Activated CD4-positive, alpha-beta memory T cell treated with anti-CD3 and anti-CD28 coated beads for 36 hours (primary cell): ENCODE measurements at places on chromosomes 1 and 21. TPM values are rescaled to one million over a fixed set of nuclear protein-coding genes. Genes with fewer than 3 reads are reported as not detected.

Gene TNFAIP8L2
- 24.2 TPM for total RNA-seq

Gene TCHHL1
- total RNA-seq = not detected

Gene GPR37L1
- total RNA-seq = not detected

DNA sequence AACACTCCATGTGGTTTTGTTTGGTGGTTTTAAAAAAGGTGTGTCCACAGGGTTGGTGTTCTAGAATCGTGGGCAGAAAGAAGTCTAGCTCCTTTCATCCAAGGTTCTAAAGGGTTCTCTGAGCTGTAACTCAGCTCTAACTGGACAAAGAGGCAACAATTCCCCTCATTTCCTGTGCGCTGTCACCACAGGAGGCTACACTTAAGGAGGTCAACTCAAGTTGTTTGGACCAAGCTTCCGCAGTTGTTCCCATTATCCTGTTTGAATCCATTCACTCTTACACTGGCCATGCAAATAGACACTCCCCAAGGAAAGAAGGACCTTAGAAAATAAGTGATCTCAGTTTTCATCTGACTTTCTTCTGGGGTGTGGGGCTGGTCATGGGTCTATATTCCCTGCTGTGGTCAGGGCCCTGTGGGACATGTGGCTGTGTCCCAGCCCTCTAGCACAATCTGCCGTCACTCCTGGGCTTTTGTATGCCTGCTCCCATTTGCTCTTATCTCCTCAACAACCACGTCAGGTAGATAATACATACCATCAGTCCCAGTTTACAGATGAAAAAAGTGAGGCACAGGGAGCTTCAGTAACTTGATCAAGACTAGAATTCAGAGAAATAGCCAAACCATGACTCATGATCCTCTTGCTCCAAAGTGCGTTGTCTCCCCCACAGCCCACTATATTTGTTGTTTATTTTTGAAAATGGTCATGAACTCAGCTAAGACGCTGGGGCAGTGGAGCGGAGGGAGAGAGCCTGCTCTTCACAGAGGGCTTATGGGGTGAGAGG is 103.6 kb downstream of the RHOU start:
- H3K27ac ChIP-seq = no peak overlapping the region
- no peaks in the 10 kb centered on the region for H3K4me1 ChIP-seq
- no peak overlapping the region for H3K4me3 ChIP-seq
- no peaks in the 10 kb centered on the region for H3K36me3 ChIP-seq

DNA sequence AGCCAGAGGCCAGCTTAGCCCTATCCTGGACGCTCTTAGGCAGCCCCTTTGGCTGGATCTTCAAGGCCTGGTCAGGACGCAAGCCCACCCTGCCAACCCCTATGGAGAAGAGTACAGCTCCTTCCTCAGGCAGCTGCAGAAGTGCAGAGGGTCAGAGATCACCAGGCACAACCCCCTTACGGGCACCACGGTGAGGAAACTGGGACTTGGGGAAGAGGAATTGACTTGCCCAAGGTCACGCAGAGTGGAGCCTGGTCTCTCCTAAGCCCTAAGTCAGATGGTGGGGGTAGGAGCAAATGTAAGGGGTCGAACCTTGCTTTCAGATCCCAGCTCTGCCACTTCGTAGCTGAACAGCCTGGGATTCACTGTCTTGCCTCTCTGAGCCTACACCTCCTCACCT is 3.7 kb downstream of the E2F2 start:
- peaks cover 19% of the 10 kb centered on the region for H3K36me3 ChIP-seq
- no peak overlapping the region for H3K4me3 ChIP-seq
- no peaks in the 10 kb centered on the region for H3K27me3 ChIP-seq
- H3K4me1 ChIP-seq = peaks cover 76% of the 10 kb centered on the region
- H3K27ac ChIP-seq = no peak overlapping the region
- no peak for DNase-seq

- DNase-seq = no peak
- H3K4me1 ChIP-seq = peaks cover 12% of the 10 kb centered on the region
- no peak overlapping the region for H3K27ac ChIP-seq
- no peaks in the 10 kb centered on the region for H3K27me3 ChIP-seq
- peaks cover 5% of the 10 kb centered on the region for H3K36me3 ChIP-seq
Observed at GRCh38 chr1:198155253-198155652, 1.5 kb upstream of the NEK7 start.

Gene TMEM53
- 5.1 TPM for total RNA-seq

DNA sequence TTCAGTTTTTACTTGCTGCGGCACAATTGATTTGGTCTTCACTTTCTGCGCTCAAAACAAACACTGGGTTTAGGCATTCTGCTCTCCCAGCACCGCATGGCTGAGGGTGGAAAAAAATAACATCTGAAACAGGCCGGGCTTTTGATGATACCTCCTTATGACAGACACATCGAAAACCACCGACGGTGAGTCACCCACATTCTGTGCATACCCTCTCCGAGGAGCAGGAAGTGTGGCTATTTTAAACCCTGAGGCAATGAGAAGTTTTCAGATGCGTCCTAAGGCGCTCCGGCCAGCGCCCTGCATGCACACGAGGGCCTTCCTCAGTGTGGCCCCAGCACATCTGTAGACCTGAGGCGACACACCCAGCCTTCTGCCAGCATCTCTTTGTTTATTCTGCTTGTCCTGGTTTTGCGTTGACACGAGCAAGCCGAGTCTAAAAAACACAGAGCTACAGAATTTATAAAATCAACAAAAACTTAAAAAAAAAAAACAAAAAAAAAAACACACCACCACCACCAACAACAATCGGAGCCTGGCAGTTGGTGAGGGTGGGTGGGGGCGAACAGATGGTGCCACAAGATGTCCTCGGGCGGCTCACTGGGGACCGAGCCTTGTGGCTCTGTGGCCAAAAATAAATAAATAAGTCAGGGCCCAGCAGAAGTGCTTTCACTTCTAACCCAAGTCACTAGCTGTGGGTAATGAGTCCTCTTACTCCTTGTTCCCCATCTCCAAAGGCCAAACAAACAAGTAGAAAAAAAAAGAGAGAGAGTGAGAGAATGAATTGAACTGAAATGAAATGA is 162.6 kb upstream of the IRF2BP2 start:
- DNase-seq = peak; percentile 95
- peaks cover 6% of the 10 kb centered on the region for H3K36me3 ChIP-seq
- H3K4me1 ChIP-seq = peaks cover 54% of the 10 kb centered on the region
- peak overlapping the region; percentile 84 for H3K27ac ChIP-seq
- H3K4me3 ChIP-seq = peak overlapping the region; percentile 49

DNA sequence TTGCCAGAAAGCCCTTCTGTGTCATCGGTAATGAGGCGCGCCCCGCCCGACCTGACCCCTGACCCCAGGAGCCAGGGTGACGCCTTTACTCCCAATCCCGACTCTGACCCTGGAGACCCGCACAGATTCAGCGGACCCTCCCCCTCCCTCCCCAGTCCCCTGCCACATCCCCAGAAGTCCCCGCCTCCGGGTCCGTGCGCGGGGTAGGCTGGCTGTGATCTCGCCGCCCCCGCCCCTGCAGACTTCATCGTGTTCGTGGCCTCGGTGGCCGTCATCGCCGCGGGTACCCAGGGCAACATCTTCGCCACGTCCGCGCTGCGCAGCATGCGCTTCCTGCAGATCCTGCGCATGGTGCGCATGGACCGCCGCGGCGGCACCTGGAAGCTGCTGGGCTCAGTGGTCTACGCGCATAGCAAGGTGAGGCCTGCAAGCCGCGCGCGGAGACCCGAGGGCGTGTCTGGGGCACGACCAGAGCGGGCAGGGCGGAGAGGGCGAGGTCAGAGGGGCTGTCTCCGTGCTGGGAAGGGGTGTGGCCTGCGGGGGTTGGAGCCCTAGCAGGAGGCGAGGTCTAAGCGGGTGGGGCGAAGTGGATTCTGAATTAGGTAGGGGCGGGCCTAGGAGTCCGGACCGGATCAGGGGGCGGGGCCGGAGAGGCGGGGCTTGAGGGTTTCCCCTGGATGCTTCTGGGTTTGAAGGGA is 34.8 kb downstream of the KCNQ4 start:
- peak overlapping the region; percentile 74 for H3K4me3 ChIP-seq
- DNase-seq = peak; percentile 93
- H3K4me1 ChIP-seq = peaks cover 14% of the 10 kb centered on the region
- H3K36me3 ChIP-seq = no peaks in the 10 kb centered on the region
- H3K27me3 ChIP-seq = no peaks in the 10 kb centered on the region
- H3K27ac ChIP-seq = peak overlapping the region; percentile 33

Gene OLFML2B
- not detected for total RNA-seq

DNA sequence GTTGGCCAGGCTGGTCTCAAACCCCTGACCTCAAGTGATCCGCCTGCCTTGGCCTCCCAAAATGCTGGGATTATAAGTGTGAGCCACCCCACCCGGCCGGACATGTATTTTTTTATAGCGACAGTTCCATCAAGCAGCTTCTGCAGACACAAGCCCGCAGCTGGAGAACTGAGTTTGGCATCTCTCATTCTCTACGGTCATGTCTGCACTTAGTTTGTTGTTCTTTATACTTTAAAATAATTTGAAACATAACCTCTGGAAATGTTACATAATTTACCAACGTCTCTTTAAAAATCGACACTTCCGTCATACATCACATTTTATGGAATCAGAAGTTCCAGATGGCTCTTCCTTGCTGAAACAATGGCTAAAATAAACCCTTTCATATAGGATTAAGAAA is 183.6 kb downstream of the DYRK1A start:
- H3K36me3 ChIP-seq = no peaks in the 10 kb centered on the region
- H3K4me3 ChIP-seq = no peak overlapping the region
- H3K4me1 ChIP-seq = peaks cover 1% of the 10 kb centered on the region
- no peak for DNase-seq

Gene IL22RA1
- not detected for total RNA-seq

Gene RCAN1
- total RNA-seq = 8.6 TPM

DNA sequence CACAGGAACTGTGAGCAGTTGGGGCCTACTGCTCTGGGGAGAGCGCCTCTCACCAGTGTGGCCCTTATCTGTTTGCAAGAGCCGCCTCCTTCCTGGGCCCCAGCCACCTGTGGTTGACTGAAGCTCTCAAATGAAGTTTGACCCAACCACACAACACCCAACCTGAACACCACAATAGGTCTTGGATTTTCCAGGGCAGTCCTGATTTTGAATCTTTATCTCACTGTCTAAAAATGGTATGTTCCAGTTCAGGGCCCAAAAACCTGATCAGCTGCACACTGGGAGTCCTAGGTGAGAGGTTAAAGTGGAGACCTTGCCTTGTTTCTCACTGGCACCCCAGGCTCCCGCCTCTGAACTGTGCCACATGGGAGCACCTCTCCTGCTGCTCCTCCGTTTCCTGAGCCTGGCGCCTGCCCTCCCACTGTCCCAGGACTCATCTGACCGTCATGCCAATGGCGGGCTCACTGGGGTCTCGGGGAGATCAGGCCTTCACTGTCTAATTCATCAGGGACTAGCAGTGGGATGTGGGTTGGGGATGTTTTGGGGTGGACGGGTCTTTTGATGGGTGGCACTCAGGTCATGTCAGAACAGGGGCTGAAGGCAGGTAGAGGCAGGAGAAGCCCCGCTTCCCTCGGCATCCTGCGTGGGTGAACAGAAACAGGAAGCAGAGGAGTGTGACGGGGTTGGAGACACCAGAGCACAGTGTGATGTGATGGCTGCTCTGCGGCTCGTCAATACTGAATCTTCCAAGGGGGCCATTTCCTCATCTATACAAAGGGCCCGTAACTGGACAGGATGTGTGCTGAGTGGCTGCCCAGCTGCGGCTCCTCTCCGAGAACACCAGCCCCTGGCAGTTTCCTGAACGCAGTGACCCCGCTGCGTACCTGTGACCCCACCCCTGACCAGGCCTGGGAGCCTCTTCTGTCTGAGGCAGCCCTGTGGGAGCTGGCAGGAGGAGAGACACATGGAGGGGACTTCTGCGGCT is 59.6 kb upstream of the ITPKB start:
- no peaks in the 10 kb centered on the region for H3K27me3 ChIP-seq
- peaks cover 33% of the 10 kb centered on the region for H3K4me1 ChIP-seq
- peak overlapping the region; percentile 49 for H3K4me3 ChIP-seq
- peak overlapping the region; percentile 95 for H3K27ac ChIP-seq
- no peaks in the 10 kb centered on the region for H3K36me3 ChIP-seq
- peak; percentile 84 for DNase-seq

Gene TMEM54
- 3.6 TPM for total RNA-seq
